ENCODE measurements at places on chromosomes 2 and 18.
A peak's percentile ranks its signal among the peaks of the same experiment; 100 is the strongest.

DNA sequence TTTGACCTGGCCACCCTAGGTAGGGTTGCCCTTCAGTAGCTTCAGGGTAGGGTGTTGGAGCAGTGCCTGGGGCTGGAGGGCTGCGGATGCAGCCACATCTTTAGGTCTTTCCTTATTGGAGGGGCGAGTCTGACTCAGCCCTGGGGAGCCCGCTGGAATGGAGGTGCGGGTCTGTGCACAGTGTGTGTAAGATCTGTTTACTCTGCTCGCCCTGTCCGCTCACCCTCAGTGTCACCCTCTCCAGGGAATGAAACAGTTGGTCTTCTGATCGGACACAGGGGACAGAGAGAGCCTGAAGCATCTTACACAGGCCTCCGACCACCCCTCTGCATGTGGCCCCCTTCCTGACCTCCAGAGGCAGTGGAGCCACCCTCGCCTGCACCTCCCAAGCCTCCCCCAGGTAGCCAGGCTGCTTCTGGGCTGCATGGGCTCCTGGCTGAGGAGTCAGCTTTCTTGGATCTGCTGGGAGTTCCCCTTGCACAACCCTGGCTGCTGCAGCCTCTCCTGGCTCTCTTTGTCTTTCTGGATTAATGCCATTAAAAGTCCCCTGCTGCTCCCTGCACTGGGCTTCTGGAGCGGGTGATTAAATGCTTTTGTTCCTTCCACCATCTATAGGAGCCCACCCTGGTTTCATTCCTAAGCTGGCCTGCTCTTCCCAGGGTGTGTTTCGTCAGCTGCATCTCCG is 82.6 kb downstream of the ASB1 start:
- H3K27me3 ChIP-seq: no peaks in the 10 kb centered on the region
- no peaks in the 10 kb centered on the region for H3K4me1 ChIP-seq
- no peak overlapping the region for H3K4me3 ChIP-seq
- peak; percentile 35 for DNase-seq

GRCh38 chr2:10564876-10565445 is 116.8 kb upstream of the ODC1 start:
- H3K27me3 ChIP-seq: no peaks in the 10 kb centered on the region
- no peak overlapping the region for H3K27ac ChIP-seq
- DNase-seq: no peak

DNA sequence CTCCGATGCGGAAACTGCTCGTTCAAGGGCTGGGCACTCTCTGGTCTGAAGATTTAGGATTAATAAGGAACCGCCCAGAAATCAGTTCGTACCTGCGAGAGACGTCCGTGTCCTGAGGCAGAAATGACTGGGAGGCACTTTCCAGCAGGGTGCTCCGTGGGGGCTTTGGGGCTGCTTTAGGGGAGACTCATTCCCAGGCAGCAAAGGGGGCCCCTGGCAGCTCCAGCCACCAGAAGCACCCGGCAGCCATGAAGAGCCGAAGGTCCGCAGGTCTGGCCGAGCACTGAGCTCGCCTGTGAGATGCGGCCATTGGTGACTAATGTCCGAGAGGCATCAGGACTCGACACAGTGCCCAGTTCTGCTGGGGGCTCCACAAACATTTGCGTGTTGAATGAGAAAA is 20.9 kb downstream of the KCNG2 start:
- no peak overlapping the region for H3K4me3 ChIP-seq
- H3K27me3 ChIP-seq: peaks cover 6% of the 10 kb centered on the region
- no peak for DNase-seq
- H3K4me1 ChIP-seq: no peaks in the 10 kb centered on the region

GRCh38 chr2:142865924-142866323 is 11.5 kb upstream of the KYNU start:
- no peaks in the 10 kb centered on the region for H3K4me1 ChIP-seq
- no peak for DNase-seq
- no peaks in the 10 kb centered on the region for H3K36me3 ChIP-seq
- H3K27me3 ChIP-seq: no peaks in the 10 kb centered on the region
- no peak overlapping the region for H3K27ac ChIP-seq

- no peaks in the 10 kb centered on the region for H3K36me3 ChIP-seq
- H3K4me3 ChIP-seq: no peak overlapping the region
- DNase-seq: no peak
- no peaks in the 10 kb centered on the region for H3K4me1 ChIP-seq
- H3K27me3 ChIP-seq: peaks cover 3% of the 10 kb centered on the region
These were observed 27.9 kb downstream of the FABP1 start for GRCh38 chr2:88099798-88100488.

DNA sequence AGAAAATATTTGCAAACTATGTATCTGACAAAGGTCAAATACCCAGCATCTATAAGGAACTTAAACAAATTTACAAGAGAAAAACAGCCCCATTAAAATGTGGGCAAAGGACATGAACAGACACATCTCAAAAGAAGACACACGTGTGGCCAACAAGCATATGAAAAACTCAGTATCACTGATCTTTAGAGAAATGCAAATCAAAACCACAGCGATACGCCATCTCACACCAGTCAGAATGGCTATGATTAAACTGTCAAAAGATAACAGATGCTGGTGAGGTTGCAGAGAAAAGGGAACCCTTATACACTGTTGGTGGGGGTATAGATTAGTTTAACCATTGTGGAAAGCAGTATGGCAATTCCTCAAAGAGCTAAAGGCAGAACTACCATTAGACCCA is 64.3 kb upstream of the RBMS1 start:
- no peaks in the 10 kb centered on the region for H3K27me3 ChIP-seq
- H3K36me3 ChIP-seq: no peaks in the 10 kb centered on the region
- no peak overlapping the region for H3K27ac ChIP-seq
- no peaks in the 10 kb centered on the region for H3K4me1 ChIP-seq

- H3K27ac ChIP-seq: no peak overlapping the region
- H3K4me3 ChIP-seq: no peak overlapping the region
- no peaks in the 10 kb centered on the region for H3K4me1 ChIP-seq
- H3K27me3 ChIP-seq: peaks cover 8% of the 10 kb centered on the region
These were observed 40.4 kb downstream of the CELF4 start for GRCh38 chr18:37525262-37525585.

DNA sequence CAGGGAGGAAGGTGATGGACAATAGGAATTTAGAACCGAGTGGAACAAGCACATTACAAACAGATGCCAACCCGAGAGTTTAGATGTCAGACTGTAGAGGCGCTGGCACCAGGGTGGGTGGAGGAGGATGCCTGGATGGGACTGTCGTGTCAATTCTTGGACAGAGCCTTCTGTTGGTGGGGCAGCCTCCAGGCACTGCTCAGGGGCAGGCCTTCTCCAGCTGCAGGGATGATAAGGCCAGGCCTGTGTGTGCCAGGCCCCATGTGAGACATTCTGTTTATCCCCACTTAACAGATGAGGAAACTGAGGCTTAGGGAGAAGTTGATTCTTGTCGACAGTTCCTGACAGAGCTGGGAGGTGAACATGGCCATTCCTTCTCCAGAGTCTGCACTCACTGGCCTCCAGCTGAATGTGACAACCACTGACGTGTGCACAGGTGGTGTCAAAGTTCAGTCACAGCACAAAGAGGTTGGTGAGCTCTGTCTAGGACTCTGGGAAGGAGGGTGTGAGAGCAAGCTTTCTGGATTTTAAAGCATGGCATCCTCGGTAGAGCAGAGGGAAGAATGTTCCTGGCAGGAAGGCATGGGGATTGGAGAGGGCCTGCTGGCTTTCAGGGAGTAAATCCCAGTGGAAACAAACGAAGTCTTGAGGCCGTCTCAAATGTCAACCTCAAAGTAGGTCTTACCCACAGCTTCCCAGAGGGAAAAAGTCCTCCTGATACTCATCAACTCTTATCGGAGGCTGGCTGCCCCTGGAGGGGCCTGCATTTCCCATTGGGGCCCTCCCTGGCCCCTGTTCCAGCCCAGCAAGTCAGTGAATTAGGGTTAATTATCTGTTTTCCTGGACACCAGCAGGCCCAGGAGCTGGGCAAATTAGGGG is 52.4 kb downstream of the GLI2 start:
- H3K27ac ChIP-seq: no peak overlapping the region
- no peak for DNase-seq
- H3K4me3 ChIP-seq: no peak overlapping the region

DNA sequence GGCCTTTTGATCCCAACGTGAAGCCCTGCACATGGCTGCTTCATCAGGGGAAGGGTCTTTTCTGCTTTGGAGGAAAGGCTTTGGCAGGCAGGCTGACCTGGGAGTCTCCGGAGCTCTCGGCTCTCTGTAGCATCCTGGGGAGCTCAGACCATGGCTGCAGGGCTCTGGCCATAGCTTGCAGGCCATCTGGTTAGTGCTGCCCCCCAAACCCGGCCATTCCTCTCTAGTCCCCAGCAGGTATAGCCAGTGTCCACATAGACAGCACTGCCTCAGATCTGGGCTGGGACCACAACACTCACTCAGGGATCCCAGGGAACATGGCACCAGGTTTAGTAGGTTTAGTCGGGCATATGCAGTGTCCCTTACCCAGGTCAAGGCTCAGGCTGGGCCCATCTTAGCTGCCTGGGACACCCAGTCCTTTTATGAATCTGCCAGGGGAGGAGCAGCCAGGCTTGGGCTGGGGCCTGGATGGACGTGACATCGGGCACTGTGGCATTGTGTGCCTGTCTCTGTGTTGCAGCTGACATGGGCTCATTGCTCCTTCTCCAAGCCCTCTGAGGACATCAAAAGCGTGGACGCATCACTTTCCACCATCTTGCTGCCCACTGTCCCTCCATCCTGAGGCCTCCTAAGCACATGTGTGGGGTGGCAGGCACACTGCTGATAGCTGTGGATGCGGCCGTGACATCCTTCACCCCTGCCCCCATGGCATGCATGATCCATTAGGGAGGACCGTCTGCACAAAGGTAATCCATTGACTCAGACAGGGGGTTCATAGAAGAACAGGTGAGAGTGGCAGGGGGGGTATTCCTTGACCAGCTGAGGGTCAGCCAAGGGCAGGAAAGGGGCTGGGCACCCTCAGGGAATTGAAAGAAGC is 19.2 kb upstream of the GPR35 start:
- no peak overlapping the region for H3K27ac ChIP-seq
- H3K36me3 ChIP-seq: no peaks in the 10 kb centered on the region
- DNase-seq: no peak
- no peaks in the 10 kb centered on the region for H3K27me3 ChIP-seq

DNA sequence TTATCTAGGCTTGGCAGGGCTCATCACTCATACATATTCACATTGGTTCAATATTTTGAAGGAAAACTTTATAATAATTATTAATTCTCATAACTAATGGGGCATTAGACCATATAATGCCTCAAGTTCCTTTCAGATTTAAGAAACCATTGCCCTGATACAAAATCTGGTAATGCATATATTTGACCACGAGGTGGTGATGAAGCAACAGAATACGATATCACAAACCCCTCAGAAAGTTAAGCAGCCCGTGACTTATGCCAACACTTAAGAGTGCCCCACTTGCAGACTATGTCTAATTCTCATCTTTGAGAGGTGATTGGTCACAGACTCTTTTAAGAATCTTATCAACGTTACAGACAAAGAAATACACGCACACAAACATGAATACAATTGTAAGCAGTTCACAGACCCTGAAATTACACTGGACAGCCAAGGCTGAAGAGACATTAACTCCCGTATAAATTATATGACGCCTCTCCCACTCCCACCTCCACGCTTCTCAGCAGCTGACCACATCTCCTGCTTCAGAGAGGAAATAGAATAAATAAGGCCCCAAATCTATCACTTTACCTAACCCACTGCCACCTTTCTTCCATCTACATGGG is 20.7 kb upstream of the DNAH6 start:
- H3K27ac ChIP-seq: no peak overlapping the region
- no peaks in the 10 kb centered on the region for H3K36me3 ChIP-seq
- DNase-seq: peak; percentile 63
- peaks cover 3% of the 10 kb centered on the region for H3K4me1 ChIP-seq
- H3K27me3 ChIP-seq: no peaks in the 10 kb centered on the region
- H3K4me3 ChIP-seq: no peak overlapping the region

DNA sequence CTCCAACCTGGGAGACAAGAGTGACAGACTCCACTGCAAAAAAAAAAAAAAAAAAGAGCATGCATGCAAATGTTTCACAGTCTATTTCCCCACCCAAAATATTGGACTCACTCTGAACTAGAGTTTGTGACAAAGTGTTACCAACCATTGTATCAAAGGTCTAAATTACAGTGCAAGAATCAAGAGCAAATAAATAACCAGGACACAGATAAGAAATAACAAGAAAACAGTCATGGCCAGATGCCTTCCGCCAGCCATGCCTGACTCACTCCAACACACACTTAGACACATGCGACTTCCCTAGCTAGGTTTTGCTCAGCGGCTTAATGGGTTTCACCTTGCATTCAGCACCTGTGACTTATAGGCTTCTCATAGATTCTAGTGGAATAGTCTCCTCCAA is 62.8 kb downstream of the CYB5A start:
- H3K36me3 ChIP-seq: no peaks in the 10 kb centered on the region
- no peaks in the 10 kb centered on the region for H3K27me3 ChIP-seq
- DNase-seq: no peak
- no peak overlapping the region for H3K4me3 ChIP-seq

- H3K4me3 ChIP-seq: peak overlapping the region; percentile 3
- H3K27ac ChIP-seq: peak overlapping the region; percentile 46
- DNase-seq: peak; percentile 96
- H3K4me1 ChIP-seq: peaks cover 13% of the 10 kb centered on the region
These were observed 182.0 kb downstream of the TCF4 start for GRCh38 chr18:55405893-55406406.

GRCh38 chr2:8535469-8535795 is 146.4 kb upstream of the ID2 start:
- DNase-seq: no peak
- H3K27me3 ChIP-seq: no peaks in the 10 kb centered on the region
- no peak overlapping the region for H3K4me3 ChIP-seq

DNA sequence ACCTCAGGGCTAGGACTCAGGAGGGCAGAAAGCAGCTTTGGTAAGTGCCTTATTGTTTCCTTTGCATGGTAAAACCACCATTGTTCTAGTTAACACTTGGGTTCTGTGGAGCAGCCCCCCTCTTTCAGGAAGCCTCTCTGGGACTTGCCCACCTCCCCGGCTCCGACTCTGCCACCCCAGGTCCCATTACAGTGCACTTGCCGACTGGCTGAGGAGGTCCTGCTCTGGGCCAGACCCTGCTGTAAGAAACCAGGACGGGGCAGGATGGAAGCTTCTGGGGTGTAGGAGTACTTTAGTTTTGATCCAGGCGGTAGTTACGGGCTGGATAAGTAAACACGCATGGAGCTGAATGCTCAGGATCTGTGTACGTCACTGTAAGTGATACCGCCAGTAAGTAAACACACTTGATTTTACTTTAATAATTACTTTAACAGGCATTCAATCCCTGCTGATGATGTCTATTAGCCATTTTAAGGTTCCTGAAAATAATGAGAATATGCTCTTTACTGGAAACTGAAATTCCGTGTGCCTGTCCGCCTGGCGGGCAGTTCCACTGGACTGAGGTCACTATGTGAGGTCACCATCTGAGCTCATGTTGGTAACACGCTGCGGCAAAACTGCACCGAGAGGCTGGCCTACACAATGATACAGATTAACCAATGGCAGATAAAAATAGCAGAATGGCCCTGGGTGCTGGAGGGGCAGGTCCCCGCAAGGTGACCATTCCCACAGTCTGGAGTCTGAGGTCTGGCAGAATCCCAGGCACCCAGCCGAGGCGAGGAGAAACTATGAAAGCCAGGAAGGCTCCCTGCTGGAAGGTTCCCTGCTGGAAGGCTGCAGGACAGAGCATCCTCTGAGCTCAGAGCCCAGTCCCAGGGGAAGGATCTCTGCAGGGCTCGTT is 25.2 kb downstream of the HS1BP3 start:
- H3K4me1 ChIP-seq: peaks cover 10% of the 10 kb centered on the region
- no peak overlapping the region for H3K4me3 ChIP-seq
- H3K27me3 ChIP-seq: no peaks in the 10 kb centered on the region
- H3K36me3 ChIP-seq: peaks cover 5% of the 10 kb centered on the region

GRCh38 chr2:181946444-181947127 is 39.1 kb upstream of the PPP1R1C start:
- peaks cover 6% of the 10 kb centered on the region for H3K4me1 ChIP-seq
- H3K4me3 ChIP-seq: no peak overlapping the region
- H3K27me3 ChIP-seq: no peaks in the 10 kb centered on the region
- no peak overlapping the region for H3K27ac ChIP-seq
